Femur (tissue), 1 donor: ENCODE measurements at places on chromosomes 7 and 10.

GRCh38 chr10:68604441-68604840 lies 44.3 kb downstream of the TET1 start:
- no peak for DNase-seq

GRCh38 chr10:126569513-126570244 lies 100.8 kb downstream of the C10orf90 start:
- no peak for DNase-seq

DNA sequence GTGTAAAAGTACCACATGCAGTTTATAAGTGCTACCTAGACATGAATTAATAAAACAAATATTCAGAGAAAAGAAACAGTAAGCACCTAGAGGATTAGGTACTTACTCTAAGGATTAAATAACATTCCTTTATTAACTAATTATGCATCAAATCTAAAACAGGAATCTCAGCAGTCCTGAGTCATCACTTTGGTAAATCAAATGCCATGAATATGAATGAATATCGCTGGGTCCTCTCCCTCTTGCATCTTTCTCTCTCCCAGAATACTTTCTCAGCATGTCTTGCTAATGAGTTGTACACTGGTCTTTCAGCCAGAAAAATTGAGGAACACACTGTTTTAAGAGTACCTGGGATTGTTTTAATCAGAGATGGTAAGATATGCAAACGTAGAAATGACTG lies 225.5 kb upstream of the NFE2L3 start:
- DNase-seq: no peak

DNA sequence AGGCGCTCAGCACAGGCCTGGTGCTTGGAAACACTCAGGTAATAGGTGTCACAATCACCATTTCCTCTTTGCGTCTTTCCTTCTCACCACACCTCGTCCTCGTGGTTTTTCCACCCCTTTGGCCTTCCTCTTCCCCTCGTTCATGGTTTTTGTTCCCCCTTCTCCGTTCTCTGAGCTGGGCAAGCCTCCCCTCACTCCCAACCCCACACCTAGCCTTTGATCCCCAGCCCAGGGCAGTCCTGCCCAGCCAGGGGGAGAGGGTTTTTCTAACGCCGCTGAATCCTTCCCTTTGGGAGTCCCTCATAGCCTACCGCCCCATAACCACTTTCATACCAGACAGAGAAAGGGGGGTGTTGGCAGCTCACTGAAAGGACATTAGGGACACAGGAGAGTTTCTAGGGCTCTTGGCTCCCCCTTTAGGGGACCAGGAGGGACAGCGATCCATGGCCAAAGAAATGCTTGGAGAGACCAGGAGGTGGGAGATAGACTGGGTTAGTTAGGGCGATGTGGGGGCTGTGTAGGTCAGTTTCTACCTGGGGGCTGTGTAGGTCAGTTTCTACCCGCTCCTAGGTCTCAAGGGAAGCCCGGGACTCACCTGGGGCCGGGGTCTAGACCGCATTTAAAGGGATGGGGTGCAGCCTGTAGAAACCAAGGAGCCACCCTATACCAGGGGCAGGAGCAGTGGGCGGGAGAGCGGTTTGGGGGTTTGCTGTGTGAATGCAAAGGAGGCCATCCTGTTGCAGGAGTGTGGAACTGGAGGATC lies 1.4 kb downstream of the EPHB4 start:
- DNase-seq: no peak

- DNase-seq: no peak
Observed at GRCh38 chr7:127792528-127793342, 140.7 kb downstream of the SND1 start.

DNA sequence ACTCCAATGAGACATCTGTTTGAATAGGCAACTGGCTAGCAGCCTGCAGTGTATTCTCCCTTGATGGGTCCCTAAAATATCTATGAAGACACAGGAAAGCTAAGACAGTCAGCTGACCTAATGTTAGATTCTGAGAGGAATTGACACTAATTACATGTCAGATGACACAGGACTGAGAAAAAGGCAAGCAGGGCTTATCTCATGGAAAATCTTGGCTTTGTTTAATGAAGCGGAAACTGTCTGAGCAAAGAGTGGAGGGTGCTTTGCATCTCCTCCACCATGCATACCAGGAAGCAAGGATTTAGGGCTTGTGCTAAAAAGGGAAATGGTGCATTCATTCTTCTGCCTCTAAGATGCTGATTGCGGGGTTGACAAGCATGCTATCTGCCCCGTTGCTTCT lies 135.5 kb upstream of the GLI3 start:
- DNase-seq: no peak

DNA sequence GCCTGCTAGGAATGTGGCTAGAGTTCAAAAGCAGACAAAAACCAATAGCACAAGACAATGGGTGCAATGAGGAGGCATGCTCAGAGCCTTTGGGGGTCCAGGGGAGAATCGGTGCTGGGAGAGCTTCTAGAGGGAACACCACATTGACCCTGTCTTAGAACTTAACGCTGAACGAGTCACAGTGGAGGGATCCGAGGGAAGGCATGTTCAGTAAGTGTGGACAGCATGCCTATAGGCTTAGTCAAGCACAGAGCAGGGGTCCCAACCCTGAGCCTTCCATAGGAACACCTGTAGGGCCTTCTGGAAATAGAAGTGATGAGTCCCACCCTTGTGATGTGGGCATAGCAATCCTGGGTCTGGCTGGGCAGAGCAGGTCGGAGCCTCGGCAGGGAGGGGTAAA lies 148.7 kb downstream of the PKD1L1 start:
- no peak for DNase-seq

GRCh38 chr10:129459762-129460539 lies 7.1 kb upstream of the MGMT start:
- DNase-seq: no peak

DNA sequence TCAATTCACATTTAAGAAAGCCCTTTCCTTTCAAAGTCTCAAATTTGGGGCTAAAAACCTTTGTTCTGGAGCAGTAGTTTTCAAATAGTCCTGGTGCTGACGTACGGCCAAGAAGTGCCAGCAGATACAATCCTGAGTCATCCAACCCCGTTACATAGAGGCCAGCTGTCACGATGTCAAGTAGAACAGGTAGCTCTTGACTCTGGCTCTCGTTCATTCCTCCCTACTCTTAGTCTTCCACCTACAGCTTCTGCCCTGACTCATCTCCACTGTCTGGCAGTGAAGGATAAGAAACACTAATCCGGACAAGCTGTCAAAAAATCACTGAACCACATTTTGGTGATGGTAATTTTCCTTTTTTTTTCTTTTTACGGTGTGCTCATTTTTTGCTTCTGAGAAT lies 132.4 kb upstream of the PTN start:
- DNase-seq: no peak

- no peak for DNase-seq
Observed at GRCh38 chr10:49183596-49184542, 4.3 kb downstream of the TMEM273 start.
